ENCODE measurements at places on chromosomes 6 and 20.

DNA sequence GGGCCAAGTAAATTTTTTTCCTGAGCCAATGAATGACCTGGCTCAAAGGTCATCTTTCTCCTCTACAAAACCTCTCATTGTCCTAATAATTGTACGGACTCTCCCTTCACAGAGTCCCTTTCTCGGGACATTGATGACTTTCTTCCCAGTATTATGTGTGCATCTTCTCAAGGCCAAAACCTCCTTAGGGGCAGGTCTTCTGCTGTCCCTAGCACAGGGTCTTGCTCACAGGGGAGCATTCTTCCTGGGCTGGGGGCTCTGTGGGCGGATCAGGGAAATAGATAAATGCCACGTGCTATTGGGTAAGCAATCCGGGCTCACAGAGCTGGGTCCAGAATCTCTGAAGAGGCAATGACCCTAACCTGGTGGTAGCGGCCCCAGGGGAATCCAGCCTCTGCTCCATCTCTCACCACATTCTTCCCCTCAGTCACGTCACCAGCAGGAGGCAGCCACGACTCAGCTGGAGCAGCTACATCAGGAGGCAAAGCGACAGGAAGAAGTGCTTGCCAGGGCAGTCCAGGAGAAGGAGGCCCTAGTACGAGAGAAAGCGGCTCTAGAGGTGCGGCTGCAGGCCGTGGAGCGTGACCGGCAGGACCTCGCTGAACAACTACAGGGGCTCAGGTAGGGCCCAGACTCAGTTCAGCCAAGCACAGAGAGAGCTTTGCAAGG is 23.5 kb downstream of the CEP250 start:
- no peak for DNase-seq

DNA sequence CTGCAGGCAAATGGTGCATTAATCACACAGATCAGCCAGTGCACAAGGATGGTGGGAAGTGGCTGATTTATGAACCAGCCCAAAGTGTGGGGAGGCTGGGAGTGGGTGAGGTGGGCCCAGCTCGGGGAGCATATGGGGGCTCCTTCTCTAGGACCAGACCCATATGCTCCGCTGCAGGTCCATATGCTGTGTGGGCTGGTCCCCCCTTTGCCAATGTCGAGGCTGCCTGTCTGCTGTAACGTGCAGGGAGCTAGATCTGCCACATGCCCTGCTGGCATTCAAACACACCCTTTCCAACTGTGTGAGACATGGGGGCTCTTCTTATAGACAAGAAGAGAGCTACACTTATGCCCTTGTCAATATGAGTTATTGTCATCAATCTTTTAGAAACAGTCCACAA is 566.3 kb downstream of the DHX35 start:
- DNase-seq = no peak

DNA sequence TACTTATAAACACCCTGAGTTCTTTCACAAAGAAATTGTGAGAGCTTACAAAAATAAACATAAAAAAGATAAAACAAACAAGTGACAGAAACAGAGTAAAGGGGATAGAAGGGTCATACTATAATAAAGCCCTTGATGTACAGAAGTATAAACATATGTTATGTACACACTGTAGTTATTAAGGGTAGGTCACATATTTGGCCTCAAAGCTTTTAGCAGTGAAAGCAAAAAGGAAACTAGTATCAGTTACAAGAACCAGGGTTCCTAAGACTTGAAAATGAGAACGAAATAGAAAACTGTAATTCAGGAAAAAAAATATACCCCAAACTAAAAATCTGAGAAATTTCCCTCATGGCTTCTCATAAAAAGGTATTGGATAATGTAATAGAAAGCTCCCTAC is 380.6 kb downstream of the HDGFL1 start:
- DNase-seq = no peak

GRCh38 chr6:113488061-113488460 is 369.1 kb upstream of the MARCKS start:
- DNase-seq = no peak

GRCh38 chr20:61797200-61797599 is 268.5 kb downstream of the TAF4 start:
- DNase-seq = no peak

DNA sequence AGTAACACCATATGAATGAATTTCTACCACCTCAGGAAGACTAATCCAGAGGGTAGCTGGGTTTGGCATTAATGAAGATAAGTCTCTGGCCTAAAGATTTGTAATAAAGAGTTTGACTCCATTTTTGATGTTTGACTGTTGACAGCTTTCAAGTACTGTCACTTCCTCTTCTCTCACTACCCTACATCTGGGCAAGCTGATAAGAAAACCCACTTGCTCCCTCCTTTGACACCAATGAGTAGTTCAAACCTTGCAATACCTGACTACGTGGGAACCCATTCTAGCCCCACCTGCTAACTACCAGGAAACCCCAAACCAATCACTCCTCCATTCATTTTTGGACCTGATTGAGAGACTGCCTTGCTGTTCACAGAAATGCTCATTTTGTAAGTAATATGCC is 621.5 kb downstream of the TENT5A start:
- DNase-seq = no peak

GRCh38 chr6:135043364-135043763 is 11.3 kb downstream of the HBS1L start:
- DNase-seq = no peak

GRCh38 chr6:140977403-140977802 is 1155.3 kb upstream of the GJE1 start:
- no peak for DNase-seq

- peak; percentile 17 for DNase-seq
These were observed 96.1 kb upstream of the RIN2 start for GRCh38 chr20:19661717-19662636.

GRCh38 chr6:149864578-149865535 is 698 bp upstream of the LRP11 start:
- no peak for DNase-seq

DNA sequence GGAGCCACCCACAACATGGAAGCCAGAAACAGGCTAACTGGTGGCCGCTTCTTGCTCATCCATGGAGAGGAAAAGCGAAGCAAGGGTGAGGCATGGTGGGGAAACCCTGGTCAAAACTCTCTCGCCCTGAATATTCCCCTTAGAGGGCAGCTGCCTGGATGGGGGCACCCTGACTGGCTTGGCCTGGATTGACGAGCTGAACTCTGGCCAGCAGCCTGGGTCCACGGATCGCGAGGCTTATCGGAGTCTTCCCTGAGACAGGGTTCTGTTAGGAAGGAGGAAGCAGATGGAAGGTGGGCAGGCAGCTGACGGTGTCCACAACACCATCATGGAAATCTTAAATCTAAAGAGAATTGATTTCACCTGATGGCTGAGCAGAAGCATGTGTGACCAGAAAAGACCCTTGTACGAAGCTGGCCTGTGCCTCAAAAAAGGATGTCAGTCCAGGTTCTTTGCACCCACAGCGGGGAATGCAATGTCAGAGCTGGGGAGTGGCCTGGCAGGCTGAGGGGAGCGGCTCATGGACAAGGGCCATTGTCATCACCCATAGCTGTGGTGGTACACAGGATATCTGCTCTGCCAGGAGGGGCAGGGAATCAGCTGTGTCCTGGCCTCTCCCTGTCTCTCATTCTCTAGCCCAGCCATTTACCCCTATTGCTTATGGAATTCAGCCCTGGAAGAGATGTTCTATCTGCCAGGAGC is 109.4 kb upstream of the SNX9 start:
- no peak for DNase-seq

GRCh38 chr6:105107207-105107606 is 72.6 kb downstream of the POPDC3 start:
- DNase-seq = no peak

DNA sequence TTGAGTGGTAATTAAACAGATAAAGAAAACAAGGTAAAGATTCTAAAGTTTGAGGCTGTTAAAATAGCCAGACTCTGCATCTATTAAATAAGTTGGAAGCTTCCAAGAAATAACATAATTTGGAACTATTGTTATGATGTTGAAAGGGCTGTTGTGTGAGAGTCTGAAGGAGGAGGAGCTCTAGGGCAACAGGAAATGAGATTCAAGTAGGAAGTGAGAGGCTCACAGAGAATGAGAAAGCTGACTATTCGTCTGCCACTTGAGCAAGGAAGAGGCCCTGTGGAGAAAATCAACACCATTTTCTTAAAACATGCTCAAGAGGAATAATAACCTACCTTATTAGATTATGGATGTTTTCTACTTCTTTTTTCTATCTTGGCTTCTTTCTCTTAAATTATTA is 185.2 kb downstream of the SLC24A3 start:
- DNase-seq = no peak

DNA sequence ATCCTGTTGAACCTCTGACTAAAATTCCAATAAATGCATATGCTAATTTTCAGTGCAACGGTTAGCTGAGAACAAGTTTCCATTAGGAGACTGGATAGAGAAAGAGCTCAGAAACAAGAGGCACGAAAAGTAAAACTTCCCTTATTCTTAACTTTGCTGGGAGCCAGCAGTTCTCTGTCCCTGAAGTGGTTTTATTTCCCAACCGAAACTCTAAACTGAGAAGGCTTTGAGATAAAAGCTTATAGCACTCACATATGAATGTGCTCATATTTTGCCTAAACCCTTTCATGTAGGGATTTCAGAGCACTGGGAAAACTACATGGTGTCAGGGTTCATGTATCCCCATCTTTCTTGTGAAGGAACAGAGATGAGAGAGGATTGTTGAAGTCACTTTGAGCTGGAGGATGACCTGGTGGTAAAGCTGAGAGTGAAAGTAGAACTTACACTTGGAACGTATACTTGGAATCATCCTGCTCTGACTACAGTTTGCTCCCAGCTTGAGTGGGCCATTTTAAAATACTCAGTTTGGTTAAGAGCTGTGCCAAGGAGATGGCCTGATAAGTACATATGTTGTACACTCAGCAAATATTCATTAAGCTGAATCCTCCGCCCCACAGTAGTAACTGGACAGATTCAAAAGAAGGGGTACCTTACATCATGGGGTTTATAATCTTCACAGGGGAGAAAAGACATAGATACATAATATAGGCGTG is 324.2 kb upstream of the CNR1 start:
- no peak for DNase-seq

- DNase-seq = no peak
These were observed 8.1 kb downstream of the SYNJ2 start for GRCh38 chr6:157989541-157990289.

GRCh38 chr20:13822459-13822858 is 37.6 kb downstream of the NDUFAF5 start:
- no peak for DNase-seq

DNA sequence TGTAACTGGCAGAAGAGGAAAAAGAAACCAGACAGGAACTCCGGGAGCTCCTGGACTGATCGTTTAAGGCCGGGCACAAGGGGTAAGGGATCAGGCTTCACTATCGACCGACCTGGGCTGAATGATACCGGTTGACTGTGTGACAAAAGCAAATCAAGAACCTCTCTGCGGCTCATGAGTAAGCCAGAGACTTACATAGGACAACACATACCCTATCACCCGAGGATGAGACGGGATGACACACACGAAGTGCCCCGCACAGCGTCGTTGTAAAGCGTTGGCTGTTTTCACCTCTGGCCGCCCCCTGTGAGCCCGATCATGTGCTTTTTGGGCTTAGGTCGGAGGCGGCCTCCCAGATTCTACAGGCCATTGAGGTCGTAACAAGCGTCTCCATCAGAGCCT is 695 bp upstream of the TGIF2 start:
- DNase-seq = peak; percentile 56

DNA sequence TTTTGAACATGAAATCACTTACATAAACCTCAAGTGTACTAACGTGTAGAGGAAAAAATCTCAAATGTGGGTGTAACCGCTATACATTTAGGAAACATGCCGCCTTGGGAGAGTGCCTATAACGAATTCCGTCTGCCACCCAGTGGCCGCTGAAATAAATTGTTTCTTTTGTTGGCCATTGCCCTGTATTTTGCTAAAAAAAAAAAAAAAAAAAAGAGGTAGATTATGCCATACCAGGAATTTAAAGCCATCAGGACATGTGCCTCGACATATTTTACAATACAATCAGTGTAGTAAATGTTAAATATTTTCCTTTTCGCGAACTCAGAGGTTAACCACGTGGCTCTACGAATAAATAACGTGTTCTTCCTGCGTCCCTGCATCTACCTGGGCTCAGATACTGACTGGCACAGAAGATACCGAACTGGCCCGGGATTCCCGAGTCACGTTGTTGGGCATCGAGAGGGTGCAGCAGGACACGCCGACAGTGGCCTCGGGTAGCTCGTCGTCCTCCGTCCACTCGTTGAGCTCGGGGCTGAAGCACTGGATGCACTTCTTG is 14.3 kb downstream of the KLHL31 start:
- peak; percentile 58 for DNase-seq

- DNase-seq = no peak
These were observed 91.9 kb upstream of the SALL4 start for GRCh38 chr20:51894201-51894600.

- DNase-seq = peak; percentile 23
These were observed 995 bp upstream of the GSTA4 start for GRCh38 chr6:52995913-52996645.

DNA sequence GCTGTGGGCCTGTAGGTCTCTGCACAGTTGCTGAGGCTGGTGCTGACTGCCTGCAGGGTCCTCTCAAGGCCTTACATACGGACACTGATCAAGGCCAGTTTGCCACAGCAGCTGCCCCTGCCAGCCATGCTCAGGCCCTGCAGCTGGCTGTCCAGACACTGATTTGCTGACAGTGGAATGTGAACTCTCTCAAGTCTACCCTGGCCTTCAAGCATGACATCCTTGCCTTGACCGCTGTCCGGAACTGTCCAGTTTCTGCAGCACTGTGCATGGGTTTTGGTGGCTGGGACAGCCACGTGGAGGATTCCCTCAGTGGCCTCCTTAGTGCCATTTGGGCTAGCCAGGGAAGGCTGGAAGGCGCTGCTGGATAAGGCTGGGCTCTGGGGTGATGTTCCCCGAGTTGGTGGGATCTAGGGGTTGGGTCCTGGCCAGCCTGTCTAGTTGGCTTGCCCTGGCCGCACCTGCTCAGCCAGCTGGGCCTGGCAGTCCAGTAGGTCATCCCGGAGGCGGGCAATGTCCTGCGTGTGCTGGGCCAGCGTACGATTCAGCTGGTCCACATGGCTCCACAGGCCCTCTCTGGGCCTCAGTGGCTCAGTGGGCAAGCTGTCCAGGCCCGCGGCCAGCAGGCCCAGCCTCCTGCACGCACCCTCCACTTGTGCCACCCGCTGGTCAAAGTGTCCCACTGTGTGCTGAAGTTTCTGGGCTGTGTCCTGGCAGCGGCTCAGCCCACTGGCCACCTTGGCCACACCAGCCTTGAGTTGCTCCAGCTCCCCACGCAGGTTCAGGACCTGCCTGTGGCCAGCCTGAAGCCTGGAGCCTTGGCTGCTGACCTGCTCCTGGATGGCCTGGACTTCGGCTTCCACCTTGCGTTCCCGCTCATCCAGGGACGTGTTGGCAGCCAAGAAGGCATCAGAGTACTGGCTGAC is 5.5 kb downstream of the EMILIN3 start:
- DNase-seq = no peak

DNA sequence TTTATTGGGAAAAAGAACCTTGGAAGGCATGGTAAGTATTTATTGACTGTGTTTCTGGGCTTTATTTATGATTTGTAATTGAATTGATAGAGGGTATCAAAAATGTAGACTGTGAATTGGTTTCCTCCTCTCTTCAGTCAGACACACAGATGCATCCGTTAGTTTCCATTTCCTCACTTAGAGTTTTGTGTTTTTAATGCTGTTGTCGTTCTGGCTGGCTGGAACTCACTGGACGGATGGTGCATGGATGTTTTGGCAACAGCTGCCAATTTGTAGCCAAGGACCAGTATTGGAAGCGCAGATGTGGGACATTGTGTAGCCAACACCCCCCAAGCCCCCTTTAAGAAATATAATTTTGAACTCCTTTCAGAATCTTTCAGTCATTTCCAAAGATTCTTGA is 134.5 kb downstream of the JARID2 start:
- DNase-seq = no peak

All from activated T-helper 2 cell treated with anti-CD3 and anti-CD28 coated beads, Interferon-gamma antibody, Interleukin-2, Interleukin-4, amounts not matched to agents 10 μg/mL and 5 μg/mL and 100 μg/mL, durations not matched to agents 14 hours and 24 hours and 36 hours (primary cell).